CD4-positive, alpha-beta T cell treated with Interferon alpha-2 for 1 hour (primary cell): ENCODE measurements at places on chromosomes 1 and 21.

DNA sequence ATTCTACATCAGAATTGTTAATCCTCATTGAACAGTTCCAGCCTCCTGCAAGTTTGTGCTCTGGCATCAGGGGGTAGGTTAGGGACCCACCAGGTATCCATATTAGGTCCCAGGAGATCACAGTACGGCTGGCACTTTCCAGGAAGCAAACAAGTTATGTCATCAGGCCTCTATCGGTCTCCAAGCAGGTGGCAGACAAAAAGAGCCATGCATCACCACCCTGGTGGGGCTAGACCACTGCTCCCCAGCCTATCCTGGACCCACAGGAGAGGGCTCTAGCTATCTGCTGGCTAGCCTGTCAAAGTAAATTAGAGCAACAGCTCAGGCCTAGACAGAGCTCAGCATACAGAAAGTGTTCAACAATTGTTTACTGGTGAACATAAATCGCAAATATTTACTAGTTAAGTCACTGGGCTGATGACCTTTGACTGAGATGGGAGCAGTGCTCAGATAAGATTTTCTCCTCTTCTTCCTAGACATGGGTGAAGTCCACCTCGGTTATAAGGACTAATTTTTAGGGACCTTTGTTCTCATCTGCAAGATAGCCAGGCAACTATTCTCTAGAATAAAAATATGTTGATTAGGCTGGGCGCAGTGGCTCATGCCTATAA, 6.4 kb downstream of the NUAK2 start:
- DNase-seq = no peak

- no peak for DNase-seq
These were observed 51.2 kb upstream of the FMOD start for GRCh38 chr1:203402152-203402551.

- DNase-seq = no peak
These were observed 3.4 kb upstream of the GPR25 start for GRCh38 chr1:200869376-200869752.

DNA sequence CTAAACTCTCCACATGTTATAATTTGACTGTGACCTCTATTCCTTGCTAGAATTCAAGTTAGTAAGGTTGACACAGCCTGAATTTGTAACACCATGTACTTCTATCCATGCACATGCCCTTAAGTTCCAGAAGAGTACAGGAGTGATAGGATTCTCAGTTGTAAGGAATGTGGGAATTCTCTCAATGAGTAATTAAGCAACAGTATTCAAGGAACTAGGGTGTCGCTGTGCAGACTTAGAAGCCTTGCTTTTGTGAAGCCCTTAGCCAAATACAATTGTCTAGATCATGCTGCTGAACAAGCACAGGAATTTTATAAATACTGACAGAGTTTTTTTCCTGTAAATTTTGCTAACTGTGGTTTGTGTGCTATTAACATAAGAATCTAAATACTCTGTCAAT, 276.3 kb upstream of the PTBP2 start:
- DNase-seq = no peak

DNA sequence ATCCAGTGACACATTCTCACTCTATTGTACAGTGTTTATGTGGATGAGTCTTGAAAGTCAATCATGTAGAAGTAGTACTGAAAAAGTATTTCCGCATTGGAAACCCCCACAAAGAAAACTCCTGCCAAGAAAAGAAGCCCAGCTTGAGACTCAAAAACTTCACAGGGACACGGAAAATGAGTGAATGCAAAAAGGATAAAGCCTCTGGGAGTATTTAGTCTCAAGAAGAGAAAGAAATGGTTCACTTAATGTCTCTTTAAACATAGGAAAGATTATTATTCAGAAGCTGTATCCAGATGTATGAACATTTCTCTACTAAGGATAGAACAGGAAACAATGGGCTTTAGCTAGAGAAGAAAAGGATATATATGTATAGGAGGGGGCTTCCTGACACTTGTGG, 304.5 kb downstream of the BARHL2 start:
- DNase-seq = no peak

- no peak for DNase-seq
These were observed 180.9 kb downstream of the PCP4 start for GRCh38 chr21:40047993-40048730.
